AML-193 (cell line): ENCODE measurements at places on chromosomes 3 and 15.
A peak's percentile ranks its signal among the peaks of the same experiment; 100 is the strongest.

DNA sequence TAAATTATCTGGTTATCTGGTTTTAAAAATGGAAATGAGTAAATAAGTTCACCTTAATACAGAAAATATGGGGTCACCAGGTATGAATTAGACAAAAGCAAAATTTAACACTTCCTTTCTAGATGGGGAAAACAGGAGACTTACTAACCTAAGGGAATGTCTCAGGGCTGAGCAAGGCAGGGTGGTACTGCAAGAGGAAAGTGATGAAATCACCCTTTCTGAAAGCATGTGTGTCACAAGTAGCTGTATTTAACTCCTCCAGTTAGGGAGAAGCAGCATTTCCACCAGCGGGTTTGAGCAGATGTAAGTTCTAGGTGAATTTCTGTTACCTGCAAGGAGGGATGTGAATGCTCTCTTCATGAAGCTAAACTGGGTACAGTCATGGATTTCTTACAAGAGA lies 629.1 kb downstream of the MECOM start:
- peak; percentile 2 for DNase-seq

DNA sequence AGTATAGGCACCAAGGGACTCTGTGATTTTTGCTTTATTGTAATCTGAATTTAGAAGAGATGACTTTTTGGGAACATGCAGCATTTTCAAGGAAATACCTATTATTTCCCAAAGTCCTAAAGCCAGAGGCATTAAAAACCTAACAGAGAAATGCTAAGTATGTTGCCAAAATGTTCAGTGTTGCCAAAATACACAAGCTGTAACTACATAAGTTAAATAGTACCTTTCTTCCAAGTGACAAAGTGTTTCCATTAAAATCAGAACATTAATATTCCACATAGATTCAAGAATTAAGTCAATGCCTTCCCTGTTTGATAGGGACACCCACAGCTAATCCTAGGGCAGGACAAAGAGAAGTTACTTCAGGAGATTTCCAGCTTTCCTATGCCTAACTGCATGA lies 42.0 kb downstream of the MKRN2 start:
- DNase-seq = no peak

GRCh38 chr3:113092746-113093145 lies 102.0 kb downstream of the GTPBP8 start:
- no peak for DNase-seq

GRCh38 chr3:72129501-72130094 lies 344.6 kb upstream of the PROK2 start:
- DNase-seq = no peak

- no peak for DNase-seq
Observed at GRCh38 chr3:143989461-143989860, 17.8 kb downstream of the DIPK2A start.

DNA sequence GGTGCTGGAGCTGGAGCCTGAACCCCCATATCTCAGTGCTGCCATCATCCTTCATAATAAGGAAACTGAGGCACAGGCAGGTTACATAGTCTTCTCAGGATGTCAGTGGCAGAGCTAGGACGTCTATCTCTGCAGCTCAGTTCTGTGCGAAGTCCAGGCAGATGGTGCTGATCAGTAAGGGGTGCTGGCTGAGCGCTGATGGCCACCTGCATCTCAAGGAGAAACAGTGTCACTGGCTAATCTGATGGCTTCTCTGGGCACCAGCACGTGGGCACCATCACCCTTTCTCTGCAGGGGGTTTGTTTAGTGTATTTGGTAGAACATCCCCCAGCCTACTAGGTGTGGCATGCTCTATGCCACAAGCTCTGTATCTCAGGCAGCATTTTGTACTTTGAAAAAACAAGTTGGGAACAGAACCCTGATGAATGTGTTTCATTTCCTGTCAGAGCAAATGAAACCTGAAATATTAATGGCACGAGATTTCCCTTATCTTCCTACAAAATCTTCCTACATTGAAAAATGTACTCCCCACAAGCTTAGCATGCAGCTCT lies 35.1 kb downstream of the APBA2 start:
- no peak for DNase-seq

GRCh38 chr15:64443747-64444621 lies 16.4 kb upstream of the ZNF609 start:
- no peak for DNase-seq

DNA sequence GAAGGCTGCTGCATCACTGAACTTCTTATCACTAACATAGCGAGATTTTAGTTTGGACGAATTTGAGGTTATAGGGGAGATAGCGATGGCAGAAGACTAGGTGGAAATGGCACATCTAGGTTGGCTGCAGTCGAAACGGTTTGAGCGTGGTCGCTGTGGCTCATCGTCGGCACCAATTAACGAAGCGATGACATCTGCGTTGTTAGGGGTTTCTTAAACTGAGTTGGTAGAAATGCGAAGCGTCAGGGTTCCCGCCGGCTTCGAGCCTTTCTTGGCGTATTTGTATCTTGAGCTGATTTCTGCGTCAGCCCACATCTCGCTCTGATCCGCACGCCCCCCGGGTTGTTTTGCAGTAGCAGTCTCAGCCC lies 319 bp downstream of the LNP1 start:
- peak; percentile 54 for DNase-seq

GRCh38 chr15:36961956-36962355 lies 138.4 kb downstream of the MEIS2 start:
- no peak for DNase-seq

DNA sequence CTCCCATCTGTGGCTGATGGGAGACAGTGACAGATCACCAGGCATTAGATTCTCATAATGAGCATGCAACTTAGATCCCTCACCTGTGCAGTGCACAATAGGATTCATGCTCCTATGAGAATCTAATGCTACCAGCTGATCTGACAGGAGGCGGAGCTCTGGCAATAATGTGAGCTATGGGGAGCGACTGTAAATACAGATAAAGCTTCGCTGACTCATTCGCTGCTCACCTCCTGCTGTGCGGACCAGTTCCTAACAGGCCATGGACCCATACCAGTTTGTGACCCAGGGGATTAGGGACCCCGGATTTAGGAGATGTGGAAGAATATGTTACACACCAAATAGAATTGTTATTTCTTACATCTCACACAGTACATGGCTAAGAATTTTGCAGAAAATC lies 6.7 kb downstream of the ARGFX start:
- DNase-seq = no peak

DNA sequence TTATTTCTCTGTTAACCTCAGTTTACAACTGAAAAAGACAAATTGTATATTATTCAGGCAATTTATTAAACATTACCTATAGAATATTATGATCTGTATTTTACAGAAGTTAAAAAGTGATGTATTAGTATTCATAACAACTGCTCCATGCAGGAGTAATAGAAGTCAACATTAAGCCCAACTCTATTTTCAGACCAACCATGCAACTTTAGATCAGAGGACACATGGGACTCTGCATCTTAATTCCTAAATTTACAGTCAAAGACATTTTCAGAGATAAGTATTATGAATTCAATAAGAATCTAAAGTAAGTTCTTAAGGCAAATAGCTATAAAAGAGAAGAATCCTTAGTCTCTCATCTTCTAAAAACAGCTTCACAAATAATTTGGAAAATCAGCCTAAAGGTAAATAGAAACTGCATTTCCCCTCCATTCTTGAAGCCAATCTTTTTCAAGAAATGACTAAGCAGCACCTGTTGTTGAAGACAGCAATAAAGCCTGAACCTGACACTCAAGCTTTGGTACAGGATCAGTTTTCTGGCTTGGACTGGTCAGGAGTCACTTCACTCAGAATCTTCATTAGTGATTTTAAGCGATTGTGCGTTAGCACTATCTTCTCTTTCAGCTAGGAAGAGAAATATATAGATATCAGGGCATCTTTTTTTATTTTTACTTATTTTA lies 23.0 kb downstream of the OIP5 start:
- DNase-seq = no peak

DNA sequence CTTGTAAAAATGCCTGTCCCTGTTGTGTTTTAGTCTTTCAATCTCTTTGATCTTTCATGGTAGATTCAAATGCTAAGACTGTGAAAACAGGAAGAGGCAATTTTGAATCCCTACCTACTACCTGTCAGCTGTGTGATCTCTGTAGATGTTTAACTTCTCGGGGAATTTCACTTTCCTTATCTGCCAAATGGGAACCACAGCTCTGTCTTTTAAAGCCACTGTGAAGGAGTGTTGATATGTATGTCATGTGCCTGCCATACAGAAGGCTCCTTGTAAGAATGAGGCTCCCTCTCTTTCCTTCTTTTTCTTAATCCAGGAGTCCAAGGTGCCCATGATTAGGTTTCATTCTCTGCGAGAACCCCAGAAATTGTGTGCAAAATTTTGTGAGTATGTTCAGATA lies 139.6 kb upstream of the ADAMTS9 start:
- no peak for DNase-seq

DNA sequence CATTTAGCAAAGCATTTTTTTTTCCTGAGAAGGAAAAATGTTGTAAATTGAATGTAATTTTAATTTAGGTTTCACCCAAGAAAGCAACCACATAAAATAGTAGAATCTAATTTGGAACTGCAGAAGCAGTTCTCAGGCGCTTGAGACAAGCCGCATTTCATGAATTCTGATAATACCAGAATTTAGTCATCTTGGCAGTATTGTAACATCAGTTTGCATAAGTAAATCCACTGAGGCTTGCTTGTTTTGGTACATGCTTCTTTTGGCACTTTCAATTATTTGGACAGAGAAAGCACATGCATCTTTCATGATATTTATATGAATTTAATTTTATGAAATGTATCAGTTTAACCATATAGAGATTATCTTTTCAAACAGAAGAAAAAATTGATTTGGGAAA lies 389.7 kb upstream of the ROBO1 start:
- no peak for DNase-seq

DNA sequence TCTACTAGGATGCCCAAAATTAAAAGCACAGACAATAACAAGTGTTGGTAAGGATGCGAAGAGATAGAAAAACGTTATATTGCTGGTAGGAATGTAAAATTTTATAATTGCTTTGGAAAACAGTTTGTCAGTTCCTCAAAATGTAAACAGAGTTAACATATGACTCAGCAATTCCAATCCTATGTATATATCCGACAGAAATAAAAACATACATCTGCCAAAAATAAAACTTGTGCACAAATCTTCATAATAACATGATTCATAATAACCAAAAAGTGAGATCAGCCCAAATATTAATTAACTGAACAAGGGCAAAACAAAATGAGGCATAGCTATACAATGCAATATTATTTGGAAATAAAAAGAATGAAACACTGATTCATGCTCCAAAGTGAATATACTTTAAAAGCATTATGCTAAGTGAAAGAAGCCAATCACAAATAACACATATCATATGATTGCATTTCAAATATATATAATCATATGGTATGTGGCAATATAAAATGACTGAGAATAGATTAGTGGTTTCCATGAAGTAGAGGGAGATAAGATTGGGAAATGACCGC lies 609.3 kb downstream of the IGSF11 start:
- DNase-seq = no peak

DNA sequence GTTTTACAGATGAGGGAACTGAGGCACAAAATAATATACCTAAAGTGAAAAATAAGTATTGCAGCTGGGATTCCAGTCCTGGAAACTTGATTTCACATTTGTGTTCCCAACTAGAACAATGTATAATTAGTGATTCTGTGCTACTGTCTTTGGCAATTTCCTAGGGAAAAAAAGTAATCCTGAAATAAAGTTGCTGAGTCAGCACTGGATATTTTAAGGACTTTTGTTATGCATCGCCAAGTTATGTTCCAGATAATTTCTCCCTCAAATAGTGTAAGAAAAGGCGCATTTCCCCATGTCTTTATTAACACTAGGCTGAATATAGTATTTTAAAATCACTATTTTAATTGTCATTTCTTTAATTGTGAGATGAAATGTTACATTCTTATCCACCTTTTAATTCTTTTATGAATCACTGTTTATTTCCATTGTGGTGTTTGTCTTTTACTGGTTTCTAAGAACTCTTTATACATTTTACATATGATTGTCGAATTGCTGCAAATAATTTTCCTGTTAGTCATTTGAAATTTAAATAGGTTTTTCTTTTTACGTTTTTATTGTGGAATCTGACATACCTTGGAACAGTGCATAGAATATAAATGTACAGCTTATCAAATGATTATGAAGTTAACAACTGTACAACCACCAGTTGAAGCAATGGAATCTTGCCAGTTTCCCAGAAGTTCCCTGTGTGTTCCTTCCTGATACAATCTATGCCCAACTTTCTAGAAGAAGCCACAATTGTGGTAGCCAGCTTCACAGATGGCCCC lies 56.6 kb downstream of the SH3GL3 start:
- DNase-seq = no peak

DNA sequence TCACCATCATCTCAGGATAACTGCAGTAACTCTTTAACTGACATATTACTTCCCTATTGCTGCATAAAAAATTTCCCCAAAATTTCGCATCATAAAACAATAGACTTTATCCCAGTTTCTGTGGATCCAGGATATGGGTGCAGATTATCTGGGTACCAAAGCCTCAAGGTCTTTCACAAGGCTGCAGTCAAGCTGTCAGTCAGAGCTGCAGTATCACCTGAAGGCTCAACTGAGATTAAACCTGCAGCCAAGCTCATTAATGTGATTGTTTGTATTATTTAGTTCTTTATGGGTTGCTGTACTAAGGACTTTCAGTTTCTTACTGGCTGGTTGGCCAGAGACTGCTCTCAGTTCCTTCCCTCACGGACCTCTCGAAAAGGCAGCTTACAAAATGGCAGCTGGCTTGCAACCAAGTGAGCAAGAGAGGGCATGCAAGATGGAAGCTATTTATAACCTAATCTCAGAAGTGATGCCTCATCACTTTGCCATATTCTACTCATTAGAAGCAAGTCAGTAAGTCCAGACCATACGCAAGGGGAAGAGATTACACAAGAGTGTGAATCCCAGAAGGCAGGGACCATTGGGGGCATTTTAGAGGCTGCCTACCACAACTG lies 54.9 kb downstream of the DCUN1D1 start:
- no peak for DNase-seq

DNA sequence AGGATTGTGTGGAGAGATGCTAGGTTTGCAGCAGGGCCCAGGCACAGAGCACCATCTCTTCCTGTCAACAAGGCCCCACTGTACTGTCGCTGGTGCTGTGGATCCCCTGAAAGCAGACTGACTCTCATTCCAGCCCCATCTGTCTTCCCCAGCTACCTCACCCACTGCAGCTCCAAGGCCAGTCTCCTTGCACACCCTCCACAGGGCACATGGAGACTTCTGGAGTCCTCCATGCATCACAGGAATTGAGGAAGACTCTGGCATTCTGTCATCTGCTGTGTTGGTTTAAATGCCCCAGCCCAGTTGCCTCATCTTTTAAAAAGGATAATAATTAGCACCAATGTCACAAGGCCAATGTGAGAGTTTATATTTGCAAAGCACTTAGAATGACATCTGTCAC lies 301.2 kb downstream of the RPLP1 start:
- no peak for DNase-seq

DNA sequence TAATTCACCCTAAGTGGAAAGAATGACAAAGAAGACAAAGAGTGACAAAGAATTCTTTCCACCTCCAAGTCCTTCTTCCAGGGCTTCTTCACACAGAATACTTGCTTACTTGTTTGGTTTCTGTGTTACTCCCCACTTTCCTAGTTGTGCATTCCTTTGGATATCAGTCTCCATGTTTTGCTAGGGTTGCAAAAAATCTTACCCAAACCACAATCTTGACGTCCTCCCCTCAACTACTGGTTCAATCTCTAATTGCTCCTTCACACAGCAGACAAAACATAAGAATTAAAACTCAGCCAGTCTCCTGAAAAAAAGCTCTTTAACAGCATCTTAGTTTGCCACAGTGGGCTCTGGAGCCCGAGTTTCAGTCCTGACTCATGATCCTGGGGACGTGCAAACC lies 297.6 kb upstream of the CHRNA7 start:
- no peak for DNase-seq

GRCh38 chr15:78335985-78336384 lies 4.2 kb upstream of the CRABP1 start:
- no peak for DNase-seq
